Cerebellar nuclear complex (tissue), 1 donor: ENCODE measurements at places on chromosomes 13 and 19.

DNA sequence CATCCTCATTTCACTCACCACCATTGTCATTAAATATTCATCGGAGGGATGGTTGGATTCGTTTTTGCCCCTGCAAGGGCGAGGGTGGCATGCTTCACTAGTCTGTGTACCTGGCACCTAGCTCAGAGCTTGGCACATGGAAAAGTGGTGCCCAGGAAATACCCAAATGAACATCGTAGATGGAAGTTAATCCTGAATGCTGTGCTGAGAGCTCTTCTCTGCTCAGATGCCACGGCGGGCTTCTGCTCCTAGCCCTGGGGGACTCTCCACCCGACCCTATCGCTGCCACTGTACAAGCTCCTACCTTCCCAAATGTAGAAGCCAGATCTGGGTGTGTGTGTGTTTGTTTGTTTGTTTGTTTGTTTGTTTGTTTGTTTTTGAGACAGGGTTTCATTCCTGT lies 113.0 kb upstream of the ZNF507 start:
- DNase-seq, result no peak

DNA sequence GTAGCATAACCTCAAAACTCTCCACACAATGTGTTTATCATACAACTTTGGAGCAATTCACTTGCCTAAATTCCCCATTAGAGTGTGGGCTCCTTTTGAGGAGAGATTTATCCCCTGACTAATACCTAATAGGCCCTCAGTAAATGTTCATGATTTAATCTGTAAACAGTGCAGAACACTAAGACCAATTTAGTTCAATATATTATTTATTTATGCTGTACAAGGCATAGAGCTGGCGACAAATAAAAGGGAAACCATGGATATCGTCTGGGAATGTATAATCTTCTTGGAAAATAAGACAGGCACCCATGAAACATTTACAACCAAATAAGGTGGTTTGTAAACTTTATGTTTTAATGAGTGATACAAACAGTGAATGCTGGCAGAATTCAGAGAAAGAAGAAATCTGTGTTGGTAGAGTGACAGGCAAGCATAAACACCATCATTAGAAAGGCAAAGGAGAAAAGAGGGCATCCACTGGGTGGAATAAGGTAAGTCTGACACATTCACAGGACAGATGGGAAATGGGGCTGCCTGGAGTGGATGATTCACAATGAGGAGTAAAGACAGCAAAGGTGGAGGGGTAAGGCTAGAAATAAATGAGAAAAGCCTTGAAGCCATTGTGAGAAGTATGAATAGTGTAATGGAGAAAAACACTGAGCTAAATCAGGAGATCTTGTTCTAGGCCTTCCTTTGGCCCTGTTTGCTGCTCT lies 106.1 kb upstream of the MIR17HG start:
- no peak for DNase-seq

DNA sequence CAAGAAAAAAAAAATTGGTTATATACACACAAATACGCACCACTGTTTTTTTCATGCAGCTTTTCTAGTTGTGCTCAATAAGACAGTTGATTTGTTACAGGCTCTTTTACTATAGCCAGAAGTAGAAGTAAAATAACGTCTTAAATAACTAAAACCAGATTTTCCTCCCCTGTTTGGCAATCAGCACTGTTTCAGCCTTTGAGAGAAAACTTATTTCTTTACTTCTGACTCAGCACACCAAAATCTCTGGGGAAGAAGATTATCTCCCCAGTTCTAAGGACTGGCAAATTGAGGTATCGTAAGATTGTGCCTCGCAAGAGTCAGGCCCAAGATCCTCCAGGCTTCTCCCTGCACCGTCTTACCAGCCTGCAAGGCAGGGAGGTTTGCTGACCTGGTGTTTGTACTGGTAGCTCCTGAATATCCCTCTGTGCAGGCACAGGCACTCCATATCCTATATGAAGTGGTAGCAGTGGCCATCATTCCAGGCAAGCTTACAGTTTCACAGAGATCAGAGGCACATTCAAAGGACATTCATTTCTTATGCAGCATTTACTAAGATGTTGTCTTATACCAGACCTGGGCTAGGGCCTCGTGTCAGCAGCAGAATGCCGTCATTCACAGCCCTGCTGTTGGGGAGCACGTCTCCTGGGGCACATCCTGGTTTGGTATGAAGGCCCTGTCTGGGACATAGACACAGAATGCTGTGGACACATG lies 268.2 kb downstream of the ZNF536 start:
- no peak for DNase-seq

DNA sequence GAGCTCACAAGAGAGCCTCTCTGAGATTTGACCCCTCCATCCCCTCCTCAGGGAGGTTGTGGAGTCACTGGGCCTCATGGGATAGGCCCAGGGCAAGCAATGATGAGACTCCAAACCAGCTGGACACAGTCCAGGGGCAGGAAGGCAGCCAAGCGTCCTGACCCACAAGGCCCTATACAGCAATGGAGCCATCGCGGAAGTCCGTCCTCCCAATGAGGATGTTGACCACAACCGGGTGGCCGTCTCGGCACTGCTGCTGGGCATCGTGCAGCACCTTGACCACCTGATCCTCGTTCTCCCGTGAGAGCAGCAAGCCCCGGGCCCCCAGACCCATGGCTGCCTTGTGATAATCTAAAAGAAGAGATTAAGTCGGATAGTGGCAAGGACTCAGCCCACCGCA lies 7.9 kb downstream of the SYDE1 start:
- no peak for DNase-seq

DNA sequence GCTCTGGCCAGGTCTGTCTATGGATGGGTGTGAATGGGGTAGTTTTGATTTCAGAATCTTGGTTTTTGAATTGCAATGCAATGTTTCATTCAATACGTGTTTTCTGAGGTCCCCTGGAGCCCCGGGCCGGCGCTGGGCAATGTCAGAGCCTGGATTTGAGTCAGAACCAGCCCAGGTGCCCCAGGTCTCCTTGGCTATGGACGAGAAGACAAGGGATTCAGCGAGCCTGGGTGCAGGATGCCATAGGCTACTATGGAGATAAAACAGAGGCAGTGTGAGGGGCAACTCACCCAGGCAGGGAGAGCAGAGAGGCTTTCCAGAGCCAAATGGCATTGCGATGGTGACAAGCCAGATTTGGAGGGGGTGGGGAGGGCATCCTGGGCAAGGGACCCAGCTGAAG lies 1.2 kb upstream of the RPL13A start:
- no peak for DNase-seq

GRCh38 chr13:108225440-108225839 lies 7.2 kb downstream of the ABHD13 start:
- DNase-seq, result no peak

- no peak for DNase-seq
These were observed 60.9 kb downstream of the ATP8A2 start for GRCh38 chr13:25432691-25433090.

DNA sequence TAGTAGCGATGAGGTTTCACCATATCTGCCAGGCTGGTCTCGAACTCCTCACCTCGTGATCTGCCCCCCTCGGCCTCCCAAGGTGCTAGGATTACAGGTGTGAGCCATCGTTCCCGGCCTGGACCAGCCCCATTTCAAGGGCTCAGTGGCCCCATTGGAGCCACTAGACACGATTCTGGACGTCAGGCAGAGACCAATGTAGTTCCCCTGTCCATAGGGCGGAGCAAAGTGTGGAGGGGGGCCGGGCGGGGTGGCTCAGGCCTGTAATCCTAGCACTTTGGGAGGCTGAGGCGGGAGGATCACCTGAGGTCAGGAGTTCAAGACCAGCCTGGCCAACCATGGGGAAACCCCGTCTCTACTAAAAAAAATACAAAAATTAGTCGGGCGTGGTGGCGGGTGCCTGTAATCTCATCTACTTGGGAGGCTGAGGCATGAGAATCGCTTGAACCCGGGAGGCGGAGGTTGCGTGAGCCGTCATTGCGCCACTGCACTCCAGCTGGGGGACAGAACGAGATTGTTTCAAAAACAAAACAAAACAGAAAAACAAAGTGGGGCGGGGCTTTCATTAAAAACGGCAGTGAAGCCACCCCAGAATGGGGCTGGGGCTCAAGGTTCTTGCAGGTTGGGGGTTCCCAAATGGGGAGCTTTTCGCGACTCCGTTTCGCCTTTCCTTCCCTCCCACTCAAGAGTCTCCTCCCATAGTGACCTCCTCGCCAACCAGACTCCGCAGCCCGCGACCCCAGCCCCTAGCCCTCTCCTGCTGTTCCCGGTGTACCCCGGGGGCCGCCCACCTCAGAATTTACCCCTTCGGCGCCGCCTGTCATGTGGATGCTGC lies 758 bp upstream of the TECR start:
- DNase-seq, result no peak

DNA sequence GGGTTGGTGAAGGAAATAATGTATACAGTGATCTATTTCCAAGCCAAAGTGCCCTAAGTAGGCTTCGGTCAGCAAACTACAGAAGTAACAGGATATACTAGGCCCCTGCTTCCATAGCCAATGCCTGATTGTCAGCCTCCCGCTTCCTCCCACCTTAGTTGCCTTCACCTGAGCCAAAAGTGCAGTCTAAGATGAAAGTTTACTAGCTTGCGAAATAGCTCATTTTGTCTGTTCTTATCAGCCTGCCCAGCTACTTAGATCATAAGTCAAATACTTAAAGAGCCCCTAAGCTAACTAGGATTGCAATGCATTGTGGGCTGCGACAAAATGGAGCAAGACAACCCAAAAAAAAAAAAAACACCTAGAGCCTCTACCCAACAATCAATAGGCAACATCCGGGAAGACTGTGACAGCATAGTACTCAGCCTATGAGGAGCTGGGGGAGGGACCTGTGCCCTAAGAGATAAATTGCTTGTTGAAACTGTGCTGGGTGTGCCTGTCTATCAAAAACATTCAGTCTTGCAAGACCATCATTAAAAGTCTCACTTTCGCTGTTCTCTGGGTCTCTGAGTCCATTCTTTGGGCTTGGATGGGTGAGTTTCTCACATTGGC lies 454.7 kb upstream of the TSHZ3 start:
- DNase-seq, result no peak

DNA sequence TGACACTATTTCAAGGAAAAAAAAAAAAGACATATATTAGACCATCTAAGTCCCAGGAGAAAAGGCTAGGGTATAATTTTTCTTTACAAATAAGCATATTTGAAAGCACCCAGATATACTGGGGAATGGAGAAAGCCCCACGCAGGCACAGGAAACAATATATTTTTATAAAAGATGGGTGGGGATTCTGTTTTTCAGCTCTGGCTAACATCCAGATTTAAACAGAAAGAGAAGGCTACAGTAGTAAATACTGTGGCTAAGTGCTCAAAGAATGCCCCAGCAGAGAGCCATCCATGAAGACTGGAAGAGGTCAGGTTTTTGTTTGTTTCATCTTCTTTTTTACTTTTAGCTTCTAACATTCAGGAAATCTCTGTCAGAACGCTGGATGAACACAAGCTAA lies 16.0 kb downstream of the ZNF44 start:
- DNase-seq, result no peak

DNA sequence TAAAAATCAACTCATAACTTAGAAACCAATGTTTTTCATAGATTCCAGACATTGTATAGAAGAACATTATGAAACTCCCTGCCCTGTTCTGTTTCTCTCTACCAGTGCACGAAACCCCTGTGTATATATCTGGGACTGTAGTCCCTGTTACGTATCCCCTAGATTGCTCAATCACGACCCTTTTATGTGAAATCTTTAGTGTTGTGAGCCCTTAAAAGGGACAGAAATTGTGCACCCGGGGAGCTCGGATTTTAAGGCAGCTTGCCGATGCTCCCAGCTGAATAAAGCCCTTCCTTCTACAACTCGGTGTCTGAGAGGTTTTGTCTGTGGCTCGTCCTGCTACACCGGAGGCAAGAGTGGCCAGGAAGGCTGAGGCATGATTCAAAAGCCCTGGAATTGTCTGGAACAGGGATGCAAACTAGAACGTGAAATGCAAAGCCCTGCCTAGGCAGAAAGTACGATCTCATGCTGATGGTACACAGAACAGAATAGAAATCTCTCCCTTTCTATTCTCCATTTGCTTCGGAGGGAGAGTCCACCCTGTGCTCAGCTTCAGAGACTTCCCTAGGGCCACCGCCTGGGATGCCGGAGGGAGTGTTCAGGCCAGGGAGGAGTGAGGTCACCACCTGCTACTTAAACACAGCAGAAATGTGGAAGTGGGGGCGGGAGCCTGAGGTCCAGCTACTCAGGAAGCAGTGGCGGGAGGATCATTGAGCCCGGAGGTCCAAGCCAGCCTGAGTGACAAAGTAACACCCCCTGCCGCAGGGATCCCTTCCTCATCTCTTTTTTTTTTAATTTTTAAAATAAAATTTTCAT lies 758 bp upstream of the ZNF888 start:
- no peak for DNase-seq

DNA sequence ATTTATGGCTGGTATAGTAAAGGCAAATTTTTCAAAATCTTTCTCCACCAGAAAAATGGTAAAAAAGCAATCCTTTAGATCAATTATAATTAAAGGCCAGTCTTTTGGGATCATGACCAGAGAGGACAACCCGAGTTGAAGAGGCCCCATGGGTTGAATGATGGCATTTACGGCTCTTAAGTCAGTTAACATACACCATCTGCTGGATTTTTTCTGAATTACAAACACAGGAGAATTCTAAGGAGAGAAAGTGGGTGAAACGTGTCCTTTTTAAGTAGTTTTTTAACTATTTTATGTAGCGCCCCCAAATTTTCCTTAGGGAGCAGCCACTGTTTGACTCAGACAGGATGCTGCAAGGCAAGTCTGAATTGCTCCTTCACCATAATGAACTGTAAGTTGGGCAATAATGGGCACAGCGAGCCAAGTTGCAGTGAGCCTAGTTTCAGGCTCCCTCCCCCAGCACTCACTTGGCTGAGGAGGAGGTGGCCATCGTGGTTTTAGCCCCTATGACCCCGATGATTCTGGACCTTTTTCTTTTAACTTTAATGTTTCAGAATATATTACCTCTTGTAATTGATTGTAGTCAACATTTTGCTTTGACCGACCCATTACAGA lies 13.6 kb upstream of the ZNF611 start:
- no peak for DNase-seq

DNA sequence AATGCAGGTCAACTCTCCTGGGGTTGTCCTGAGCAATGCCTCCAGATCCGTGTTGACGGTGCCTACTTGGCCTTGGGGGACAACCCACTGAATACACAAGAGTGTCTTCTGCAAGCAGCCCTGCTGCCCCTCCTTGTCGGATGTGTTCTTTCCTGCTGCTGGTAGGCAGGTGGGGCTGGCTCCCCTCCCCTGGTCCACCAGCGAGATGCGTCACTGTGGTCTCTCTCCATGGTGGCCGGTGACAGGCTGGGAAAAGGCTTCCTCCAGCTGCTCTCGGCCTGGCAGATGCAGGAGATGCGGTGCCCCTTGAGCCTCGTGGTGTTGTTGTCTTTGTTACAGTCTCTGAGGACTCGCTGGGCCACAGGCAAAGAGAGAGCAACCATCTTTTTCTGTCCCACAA lies 84.9 kb downstream of the RGCC start:
- DNase-seq, result no peak
